ENCODE measurements at places on chromosomes 3 and 15.

DNA sequence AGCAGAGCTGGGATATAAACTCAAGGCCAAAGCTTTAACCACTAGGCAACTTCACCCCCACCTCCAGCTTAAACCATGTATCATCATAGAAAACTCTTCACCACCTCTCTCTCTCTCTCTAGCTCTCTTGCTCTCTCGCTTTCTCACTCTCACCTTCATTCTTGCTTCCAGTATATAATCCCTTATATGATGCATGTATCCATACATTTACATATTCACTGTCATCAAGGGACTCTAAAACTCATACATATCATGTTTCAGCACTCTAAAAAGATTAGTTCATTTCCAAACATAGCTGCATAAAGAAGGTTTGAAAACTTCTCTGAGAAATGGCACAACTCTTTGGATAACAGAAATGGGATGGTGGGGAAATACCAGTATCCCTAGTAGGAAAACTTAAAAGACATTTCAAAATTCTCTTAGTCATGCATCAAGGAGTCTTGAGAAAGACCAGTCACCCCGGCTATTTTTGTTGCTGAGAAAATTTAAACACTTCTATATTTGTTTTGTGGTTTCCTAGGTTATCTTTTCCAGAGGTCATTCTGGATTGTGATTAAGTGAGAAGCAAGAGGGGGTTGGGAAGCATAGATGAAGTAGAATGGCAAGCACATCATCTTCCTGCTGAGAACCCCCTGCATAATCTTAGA lies 447.8 kb upstream of the THBS1 start:
- H3K4me1 ChIP-seq: no peaks in the 10 kb centered on the region
- DNase-seq: no peak
- H3K4me3 ChIP-seq: no peak overlapping the region
- no peak overlapping the region for H3K27ac ChIP-seq
- H3K36me3 ChIP-seq: no peaks in the 10 kb centered on the region

DNA sequence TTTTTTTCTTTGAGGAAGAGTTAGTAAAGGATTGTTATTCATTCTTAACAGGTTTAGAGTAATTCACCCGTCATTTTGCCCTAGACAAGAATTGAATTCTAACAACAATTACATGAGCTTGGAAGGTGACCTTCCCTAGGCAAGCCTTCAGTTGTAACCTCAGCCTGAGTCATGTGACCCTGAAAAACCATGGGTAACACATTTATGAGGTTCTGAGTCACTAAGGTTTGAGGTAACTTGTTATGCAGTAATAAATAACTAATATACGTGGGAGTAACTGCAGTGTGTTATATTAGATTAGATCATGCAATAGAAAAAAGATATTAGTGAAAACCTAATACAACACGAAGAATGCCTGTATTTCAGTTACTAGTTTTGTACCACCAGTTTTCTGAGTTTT lies 237.6 kb upstream of the NDN start:
- no peaks in the 10 kb centered on the region for H3K27me3 ChIP-seq
- no peak overlapping the region for H3K4me3 ChIP-seq
- peaks cover 3% of the 10 kb centered on the region for H3K36me3 ChIP-seq
- no peaks in the 10 kb centered on the region for H3K4me1 ChIP-seq

DNA sequence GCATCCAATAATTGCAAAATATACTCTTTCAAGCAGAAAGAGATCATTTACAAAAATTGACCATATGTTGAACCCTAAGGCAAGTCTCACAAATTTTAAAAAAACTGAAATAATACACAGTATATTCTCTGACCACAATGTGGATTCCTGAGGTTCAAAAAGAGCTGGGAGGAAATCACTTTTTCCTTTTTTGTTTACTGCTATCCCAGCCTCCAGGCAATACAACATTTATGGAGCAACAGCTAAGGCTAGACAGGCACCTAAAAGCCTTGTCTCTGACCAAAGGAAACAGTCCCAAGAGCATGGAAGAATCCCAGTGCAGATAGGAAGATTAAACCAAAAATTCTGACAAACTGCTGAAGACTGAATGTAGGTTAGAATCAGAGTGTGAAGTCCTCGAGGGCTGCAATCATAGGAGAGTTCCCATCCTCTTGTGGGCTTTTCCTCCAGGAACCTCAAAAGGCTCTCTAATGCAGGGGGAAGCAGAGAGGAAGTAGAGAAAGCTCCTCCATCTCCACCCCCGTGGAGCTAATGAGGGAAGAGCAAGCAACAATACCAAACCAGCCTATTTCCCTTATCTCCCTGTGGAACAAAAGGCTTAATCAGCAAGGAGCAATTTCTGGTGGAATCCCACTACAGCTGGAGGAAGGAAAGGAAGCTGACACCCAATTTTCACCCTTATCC lies 57.0 kb downstream of the TMCC1 start:
- no peaks in the 10 kb centered on the region for H3K27me3 ChIP-seq
- H3K36me3 ChIP-seq: no peaks in the 10 kb centered on the region

DNA sequence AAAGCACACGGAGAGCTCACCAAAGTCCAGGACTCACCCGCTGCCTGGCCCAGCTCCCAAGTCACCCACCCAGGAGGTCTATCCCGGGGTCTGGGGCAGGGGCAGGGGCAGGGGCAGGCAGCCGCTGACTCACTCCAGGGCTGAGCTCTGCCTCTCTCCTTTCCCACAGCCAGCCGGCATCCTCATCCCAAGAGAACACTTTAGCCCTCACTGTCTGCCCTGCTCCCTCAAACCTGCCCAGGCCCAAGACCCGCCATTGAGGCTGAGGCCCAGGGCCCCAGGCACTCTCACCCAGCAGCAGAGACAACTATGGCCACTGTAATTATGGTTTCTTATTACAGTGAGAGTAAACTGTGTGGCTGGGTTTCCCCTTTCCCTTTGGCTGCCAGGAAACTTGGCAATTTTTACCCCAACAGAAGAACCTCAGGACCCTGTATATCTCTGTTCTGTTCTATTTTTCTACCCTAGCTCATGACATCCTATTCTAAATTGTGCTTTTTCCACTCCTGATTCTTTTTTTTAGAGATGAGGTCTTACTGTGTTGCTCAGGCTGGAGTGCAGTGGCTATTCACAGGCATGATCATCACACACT lies 53.0 kb downstream of the IQSEC1 start:
- peaks cover 21% of the 10 kb centered on the region for H3K4me1 ChIP-seq
- no peak for DNase-seq
- H3K4me3 ChIP-seq: no peak overlapping the region
- H3K36me3 ChIP-seq: peaks cover 2% of the 10 kb centered on the region
- no peak overlapping the region for H3K27ac ChIP-seq

DNA sequence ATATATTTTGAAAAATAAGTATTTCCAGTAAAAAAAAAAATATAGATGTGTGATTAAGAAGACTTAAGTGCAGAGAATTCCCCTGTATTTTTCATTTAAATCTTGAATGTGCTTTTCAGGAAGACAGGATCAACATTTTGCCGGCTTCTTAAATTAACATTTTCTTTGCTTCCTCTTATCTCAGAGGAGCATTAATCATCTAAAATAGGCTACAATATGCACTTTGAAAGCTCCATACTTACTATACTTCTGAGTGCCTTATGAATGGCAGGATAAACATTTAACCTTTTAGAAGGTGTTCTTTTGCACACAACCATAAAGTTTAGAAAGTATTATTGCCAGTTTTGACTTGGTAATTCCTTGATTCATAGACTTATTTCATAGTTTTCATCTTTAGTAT lies 164.3 kb downstream of the ECT2 start:
- peaks cover 14% of the 10 kb centered on the region for H3K27me3 ChIP-seq
- DNase-seq: no peak
- no peaks in the 10 kb centered on the region for H3K4me1 ChIP-seq
- H3K27ac ChIP-seq: no peak overlapping the region
- H3K4me3 ChIP-seq: no peak overlapping the region
- H3K36me3 ChIP-seq: no peaks in the 10 kb centered on the region

GRCh38 chr3:189316296-189317019 lies 144.7 kb downstream of the TPRG1 start:
- H3K4me1 ChIP-seq: no peaks in the 10 kb centered on the region
- peaks cover 5% of the 10 kb centered on the region for H3K36me3 ChIP-seq
- H3K27me3 ChIP-seq: no peaks in the 10 kb centered on the region
- no peak overlapping the region for H3K27ac ChIP-seq
- no peak for DNase-seq

- H3K27me3 ChIP-seq: peaks cover 16% of the 10 kb centered on the region
- no peak for DNase-seq
- no peak overlapping the region for H3K27ac ChIP-seq
- no peaks in the 10 kb centered on the region for H3K36me3 ChIP-seq
Measured at GRCh38 chr3:18808429-18808828, 339.9 kb upstream of the KCNH8 start.

DNA sequence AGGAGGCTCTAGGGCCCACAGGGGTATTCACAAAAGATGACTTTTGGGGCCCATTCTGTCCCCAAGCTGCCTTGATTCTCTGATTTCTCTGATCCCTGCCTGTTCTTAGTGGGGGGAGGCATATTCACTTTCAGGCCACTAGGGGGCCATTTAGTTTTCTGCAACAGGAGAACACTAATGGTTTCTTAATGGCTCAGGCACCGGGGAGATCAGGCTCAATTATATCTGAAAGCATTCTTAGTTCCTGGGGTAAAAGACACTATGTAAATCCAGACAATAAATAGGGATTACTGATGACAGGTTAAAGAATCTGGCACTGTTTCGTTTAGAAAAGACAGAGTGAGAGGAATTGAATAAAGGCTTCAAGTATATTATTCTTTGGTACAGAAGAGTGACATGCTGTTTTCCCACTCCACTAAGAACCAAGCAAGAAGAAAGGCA lies 2.5 kb upstream of the INAFM2 start:
- peak overlapping the region; percentile 36 for H3K4me3 ChIP-seq
- peaks cover 2% of the 10 kb centered on the region for H3K36me3 ChIP-seq
- H3K4me1 ChIP-seq: peaks cover 23% of the 10 kb centered on the region

- no peak overlapping the region for H3K4me3 ChIP-seq
- H3K27ac ChIP-seq: no peak overlapping the region
- no peaks in the 10 kb centered on the region for H3K36me3 ChIP-seq
- DNase-seq: no peak
- no peaks in the 10 kb centered on the region for H3K4me1 ChIP-seq
Measured at GRCh38 chr3:40997711-40998519, 201.4 kb upstream of the CTNNB1 start.

GRCh38 chr3:122247825-122248185 lies 64.3 kb downstream of the CASR start:
- no peak for DNase-seq
- H3K27me3 ChIP-seq: peaks cover 16% of the 10 kb centered on the region
- H3K4me1 ChIP-seq: peaks cover 3% of the 10 kb centered on the region
- H3K4me3 ChIP-seq: no peak overlapping the region
- no peaks in the 10 kb centered on the region for H3K36me3 ChIP-seq
- no peak overlapping the region for H3K27ac ChIP-seq

DNA sequence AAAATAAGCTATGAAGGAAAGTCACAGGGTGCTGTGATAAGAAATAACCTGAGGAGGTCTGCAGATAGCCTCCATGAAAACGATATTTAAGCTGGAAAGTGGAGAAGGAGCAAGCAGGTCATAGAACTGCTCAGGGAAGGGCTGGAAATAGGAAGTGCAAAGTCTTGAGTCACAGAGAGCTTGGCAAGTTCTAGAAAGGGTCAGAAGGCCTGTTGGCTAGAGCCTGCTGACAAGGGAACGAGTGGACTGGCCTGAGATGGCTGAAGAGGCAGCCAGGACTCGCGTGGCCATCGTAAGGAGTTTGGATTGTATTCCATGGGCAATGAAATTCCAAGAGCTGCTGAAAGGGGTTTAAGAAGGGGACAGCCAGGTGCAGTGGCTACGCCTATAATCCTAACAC lies 64.7 kb upstream of the IL12A start:
- no peaks in the 10 kb centered on the region for H3K27me3 ChIP-seq
- no peak overlapping the region for H3K27ac ChIP-seq
- H3K4me1 ChIP-seq: no peaks in the 10 kb centered on the region
- H3K4me3 ChIP-seq: no peak overlapping the region
- no peak for DNase-seq
- no peaks in the 10 kb centered on the region for H3K36me3 ChIP-seq

- H3K36me3 ChIP-seq: no peaks in the 10 kb centered on the region
- peaks cover 17% of the 10 kb centered on the region for H3K27me3 ChIP-seq
- DNase-seq: no peak
- H3K4me3 ChIP-seq: no peak overlapping the region
- no peak overlapping the region for H3K27ac ChIP-seq
Measured at GRCh38 chr3:140922634-140923033, 19.0 kb upstream of the SLC25A36 start.

DNA sequence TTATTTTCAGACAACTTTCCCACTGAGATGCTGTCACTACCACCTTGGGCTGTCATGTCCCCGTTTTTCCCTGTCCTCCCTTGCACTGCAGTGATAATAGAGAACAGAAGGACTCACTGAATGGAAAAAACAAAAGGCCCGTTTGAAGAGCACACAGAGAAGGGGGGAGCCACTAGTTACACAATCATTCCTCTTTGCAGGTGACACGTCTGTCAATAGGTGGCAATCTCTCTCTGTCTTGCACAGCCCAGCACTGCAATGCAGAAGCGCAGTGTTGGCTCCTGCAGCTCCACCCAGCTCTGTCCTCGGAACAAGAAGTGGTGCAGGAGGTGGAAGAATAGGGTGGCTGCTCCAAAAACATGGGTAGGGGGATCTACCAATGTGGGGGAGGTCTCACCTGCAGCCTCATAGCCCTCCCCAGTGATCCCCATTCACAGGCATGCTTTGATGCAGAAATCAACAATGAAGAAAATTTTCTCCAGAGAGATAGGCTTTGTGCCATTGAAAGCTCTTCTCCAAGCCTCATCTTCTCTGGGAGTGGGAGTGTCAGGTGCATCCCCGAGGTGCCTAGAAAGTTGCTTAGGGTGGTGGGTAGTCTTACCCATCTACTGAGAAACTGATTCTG lies 31.8 kb downstream of the FSTL1 start:
- H3K27me3 ChIP-seq: peaks cover 23% of the 10 kb centered on the region
- no peaks in the 10 kb centered on the region for H3K36me3 ChIP-seq
- H3K27ac ChIP-seq: no peak overlapping the region
- H3K4me1 ChIP-seq: peaks cover 20% of the 10 kb centered on the region
- peak; percentile 3 for DNase-seq

- no peak for DNase-seq
- no peaks in the 10 kb centered on the region for H3K36me3 ChIP-seq
- no peak overlapping the region for H3K4me3 ChIP-seq
- H3K27ac ChIP-seq: no peak overlapping the region
Measured at GRCh38 chr3:127925384-127925783, 10.4 kb downstream of the KBTBD12 start.

DNA sequence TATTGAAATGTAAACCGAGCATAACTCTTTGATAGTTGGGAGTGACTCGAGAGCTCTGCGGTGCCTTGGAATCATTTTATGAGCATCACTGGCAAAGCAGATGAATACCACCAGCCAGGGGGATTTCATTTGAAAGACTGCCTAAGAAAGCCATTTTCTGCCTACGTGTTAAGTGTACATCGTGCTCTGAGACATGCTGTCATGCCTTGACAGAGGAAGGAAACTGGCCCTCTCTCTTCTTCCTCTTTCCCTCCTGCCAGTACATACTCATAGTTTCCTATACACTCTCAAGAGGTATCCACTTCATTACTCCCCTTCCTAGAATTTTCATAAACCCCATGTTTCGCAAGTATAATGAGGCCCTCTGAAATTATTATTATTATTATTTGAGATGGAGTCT lies 8.8 kb downstream of the BCL2A1 start:
- H3K4me3 ChIP-seq: no peak overlapping the region
- peak overlapping the region; percentile 27 for H3K27ac ChIP-seq
- peaks cover 13% of the 10 kb centered on the region for H3K4me1 ChIP-seq

Measured in effector memory CD8-positive, alpha-beta T cell (primary cell).